ENCODE measurements at places on chromosomes 1 and 21.

GRCh38 chr1:38899560-38899959 is 18.2 kb upstream of the GJA9 start:
- no peak for DNase-seq

- no peak for DNase-seq
These were observed 28.5 kb downstream of the NIBAN1 start for GRCh38 chr1:184945678-184946412.

DNA sequence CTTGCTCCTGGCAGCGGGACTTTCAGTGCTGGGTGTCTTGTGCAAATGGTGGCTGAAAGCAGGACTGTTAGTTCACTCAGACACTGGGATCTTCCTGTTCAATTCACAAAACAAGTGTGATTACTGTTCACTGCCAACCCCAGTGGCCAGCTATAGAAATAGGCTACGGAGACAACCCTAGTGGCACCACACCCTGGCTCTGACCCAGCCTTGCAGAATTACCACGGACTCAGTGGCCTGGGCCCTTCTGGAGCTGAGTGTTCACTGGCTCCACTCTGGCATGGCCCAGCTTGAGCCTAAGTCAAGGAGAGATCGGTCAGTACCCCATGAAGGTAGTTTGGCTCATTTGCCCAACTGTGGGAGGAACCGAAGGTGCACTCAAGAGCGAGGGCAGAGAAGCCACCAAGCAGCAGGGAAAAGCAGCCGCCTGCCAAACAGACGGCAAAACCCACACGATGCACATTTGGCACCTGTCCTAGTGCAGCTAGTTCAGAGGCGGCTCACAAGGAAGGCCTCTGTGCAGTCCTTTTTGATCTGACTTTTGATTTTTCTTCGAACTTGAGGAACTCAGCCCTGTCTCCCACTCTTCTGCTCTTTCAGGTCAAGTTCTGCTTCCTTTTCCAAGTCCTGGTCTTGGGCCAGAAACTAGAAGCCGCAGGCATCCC is 5.9 kb downstream of the KIAA2013 start:
- no peak for DNase-seq

- DNase-seq: no peak
These were observed 136.2 kb upstream of the RUNX3 start for GRCh38 chr1:25066256-25066655.

GRCh38 chr1:242452573-242452972 is 71.9 kb downstream of the PLD5 start:
- DNase-seq: no peak

DNA sequence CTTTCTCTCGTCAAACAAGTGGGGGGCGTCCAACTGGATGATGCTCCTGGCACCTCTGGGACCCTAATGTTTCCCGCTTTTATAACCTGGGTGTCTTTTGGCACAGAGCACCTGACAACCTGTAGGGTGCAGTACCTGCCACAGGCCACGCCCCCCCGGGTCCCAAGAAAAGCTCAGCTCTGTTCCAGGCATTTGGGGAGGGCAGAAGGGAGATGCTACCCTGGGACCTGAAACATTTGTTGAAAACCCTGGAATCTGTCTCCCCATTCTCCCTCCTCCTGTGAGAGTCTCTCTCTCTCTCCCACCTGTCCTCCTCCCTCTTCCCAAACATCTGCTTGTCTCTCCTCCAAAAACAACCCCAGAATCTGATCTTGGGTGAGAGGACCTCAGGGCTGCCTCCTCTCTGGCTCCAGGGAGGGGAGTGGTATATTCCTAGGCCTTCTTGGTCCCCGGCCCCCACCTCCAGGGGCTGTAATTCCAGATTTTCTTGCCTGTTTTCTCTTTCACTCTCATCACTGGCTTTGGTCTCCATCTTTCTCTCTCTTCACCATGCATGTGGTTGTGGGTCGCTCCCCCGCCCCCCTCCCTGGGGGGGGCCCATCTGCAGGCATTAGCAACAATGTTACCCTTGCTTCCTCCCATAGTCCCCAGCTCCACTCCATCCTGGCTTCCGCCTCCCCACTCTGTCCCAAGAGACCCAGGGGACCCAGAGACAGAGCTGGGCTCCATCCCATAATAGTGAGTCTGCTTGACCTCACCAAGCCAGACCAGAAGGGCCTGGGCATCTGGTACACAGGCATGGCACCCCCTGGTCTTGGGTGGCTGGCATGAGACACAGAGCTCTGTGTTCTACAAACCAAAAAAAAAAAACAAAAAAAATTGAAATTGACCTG is 4.1 kb downstream of the AHDC1 start:
- no peak for DNase-seq

DNA sequence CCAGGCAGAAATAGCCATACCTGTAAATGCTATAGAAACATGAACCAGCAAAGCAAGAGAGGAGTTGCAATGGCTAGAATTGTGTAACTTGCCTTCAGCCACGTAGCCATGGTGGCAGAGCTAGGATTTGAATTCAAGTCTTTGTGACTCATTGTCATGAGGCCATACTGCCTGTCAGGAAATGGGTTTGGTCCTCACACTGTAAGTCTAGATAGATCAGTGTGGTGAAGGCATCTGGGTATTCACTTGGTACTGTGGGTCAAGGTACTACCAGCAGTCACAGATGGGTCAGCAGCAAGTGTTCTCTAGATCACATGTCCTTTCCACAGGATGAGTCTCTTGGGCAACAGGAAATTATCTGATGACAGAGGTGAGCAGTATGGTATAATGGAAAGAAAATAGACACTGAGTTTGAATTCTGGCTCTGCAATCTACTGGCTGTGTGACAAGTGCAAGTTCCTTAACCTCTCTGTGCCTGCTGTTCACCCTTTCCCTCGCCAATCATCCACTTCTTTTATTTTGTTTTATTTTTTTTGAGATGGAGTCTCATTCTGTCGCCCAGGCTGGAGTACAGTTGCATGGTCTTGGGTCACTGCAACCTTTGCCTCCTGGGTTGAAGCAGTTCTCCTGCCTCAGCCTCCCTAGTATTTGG is 36.9 kb downstream of the FGGY start:
- no peak for DNase-seq

- no peak for DNase-seq
These were observed 857 bp upstream of the AK5 start for GRCh38 chr1:77280962-77281361.

DNA sequence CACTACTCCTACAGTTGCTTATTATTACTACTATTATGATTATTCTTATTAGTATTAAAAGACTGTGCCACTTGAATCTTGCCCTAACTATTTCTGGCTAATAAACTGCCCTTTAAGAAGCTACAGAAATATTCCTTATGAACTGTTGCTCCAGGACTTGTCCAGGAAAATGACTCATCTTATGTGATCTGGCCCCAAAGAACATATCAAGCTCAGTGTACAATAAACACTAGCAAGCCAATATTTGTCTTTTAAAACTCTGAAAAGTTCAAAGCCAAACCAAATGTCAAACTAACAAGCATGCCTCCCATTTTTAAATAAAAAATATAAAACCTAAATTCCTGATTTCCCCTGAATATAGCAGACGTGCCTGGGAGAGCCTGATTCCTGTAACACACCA is 88.7 kb upstream of the SIM2 start:
- DNase-seq: no peak

DNA sequence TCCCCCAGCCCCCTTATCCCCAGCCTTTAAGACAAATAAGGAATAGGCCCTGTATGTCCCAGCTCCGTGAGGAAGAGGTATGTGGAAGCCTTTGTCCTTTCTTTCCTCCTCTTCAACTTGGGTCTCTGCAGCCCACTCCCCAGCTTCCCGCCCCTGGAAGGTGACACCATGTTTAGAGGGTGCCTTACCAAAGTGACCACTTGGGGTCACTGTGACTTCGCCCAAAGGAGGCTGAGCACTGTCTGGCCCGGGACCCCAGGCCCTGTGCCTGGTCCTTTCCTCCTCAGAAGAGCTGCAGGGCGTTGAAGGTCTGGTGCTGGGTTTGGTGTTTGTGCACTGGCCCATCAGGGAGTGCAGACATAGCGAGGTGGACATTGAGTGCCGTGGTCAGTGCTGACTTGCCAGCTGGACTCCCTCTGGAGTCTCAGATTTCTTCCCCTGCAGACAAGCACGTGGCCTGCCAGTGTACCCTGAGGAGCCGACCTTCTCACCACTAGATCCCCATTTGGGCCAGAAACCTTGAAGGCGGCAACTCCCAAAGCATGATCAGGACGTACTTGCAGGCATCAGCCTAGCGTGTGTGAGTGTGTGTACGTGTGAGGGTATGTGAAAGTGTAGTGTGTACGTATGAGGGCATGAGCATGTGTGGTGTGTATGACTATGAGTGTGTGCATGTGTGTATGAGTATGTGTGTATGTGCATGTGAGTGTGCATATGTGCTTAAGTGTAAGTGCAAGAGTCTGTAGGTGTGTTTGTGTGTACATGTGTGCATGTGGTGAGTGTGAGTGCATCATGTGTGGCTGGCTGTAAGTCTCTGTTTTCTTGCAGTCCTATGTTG is 181.4 kb upstream of the KIAA0040 start:
- DNase-seq: peak; percentile 20

GRCh38 chr1:154429118-154429517 is 24.0 kb downstream of the IL6R start:
- DNase-seq: no peak

DNA sequence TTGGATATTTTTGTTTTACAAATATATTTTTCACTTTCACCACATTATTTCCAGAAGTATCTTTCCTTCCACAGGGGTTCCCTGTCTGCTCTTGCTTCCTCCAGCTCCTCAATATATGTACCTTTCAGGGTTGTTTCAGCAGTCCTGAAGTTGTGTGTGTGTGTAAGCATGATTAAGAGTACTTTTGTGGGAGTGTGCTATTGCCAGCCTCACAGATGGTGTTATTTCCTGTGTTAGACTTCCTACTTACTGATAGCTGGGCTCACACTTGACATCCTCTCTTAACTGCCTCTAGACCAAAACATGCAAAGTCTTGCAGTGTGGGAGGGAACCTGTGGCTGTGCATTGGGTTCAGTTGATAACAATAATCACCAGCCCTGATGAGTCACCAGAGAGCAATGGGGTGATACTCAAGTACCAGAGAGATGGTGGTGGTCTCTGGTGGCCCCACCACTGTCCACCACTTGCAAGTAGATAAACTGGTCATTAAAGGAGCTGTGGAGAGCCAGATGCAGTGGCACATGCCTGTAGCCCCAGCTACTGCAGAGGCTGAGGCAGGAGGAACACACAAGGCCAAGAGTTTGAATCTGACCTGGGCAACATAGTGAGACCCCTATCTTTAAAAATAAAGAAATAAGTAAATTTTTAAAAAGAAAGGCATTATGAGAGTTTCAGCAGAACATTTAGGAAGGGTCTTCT is 126.7 kb downstream of the NR5A2 start:
- peak; percentile 94 for DNase-seq

GRCh38 chr1:210662291-210663050 is 333.8 kb downstream of the HHAT start:
- no peak for DNase-seq

- DNase-seq: no peak
These were observed 110.3 kb downstream of the PTPN14 start for GRCh38 chr1:214441119-214441518.

GRCh38 chr1:155831279-155831976 is 25.6 kb downstream of the GON4L start:
- DNase-seq: no peak

- DNase-seq: no peak
These were observed 19.1 kb downstream of the AGL start for GRCh38 chr1:99869304-99869703.

DNA sequence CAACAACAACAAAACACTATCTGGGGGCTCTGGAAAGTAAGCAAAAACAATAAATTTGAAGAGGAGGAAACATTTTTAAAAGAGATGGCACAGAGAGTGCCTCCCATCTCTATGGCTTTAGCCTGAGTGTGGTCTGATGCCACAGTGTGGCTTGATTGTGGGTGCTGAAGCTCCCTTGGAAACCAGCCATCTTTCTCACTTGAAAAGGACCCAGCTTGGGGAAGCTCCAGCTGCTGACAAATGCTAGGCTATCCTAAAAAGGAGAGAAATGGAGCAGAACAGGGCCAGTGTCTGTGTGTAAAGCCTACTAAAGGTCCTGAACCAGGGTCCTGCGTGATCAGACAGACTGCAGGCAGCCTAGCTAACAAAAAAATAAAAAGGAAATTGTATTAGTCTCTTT is 642.0 kb upstream of the PTBP2 start:
- DNase-seq: no peak

- no peak for DNase-seq
These were observed 9.3 kb downstream of the MIER1 start for GRCh38 chr1:66933887-66934700.

DNA sequence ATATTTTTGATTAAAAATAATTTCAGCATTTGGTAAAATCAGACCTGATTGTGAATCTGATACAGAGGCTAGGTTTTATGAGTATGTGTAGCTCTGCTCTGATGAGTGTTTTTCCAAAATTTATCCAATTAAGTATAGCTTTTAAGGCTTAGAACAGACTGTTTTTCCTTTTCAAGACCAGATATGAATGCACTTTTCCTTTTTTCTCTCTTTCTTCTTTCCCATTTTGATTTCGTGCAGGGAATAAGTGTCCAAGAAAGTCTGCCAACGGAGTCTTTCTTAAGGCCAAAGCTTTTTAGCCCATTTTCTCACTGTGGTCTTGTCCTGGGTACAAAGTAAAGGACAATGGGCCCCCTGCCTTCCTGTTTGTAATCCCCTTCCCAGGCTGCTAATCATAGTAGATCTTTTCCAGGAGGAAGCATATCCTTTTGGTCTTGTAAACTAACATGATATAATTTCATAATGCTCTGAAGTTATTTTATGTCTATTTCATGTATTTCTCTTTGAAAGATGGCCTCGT is 2.9 kb downstream of the KIF1B start:
- no peak for DNase-seq

- no peak for DNase-seq
These were observed 9.8 kb upstream of the CAMTA1 start for GRCh38 chr1:6775261-6776043.

- no peak for DNase-seq
These were observed 163.4 kb downstream of the CYYR1 start for GRCh38 chr21:26409735-26410134.

DNA sequence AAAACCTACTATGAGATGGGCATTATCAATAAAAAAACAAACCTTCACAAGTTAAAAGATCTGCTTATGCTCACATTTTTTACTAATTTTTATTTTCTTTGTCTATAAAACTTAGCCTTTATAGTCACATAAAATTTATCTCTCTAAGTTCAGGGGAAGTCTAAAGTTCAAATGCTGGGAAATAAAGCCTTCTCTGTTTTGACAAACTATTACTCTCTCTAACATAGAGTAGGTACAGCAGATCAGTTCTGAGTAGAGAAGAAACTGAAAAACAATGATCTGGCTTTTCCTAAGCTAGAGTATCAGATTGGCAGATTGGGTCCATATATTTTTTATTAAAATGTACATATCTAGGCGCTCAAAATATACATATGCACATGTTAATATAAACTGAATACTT is 31.2 kb downstream of the C1orf141 start:
- no peak for DNase-seq

GRCh38 chr1:45488666-45489377 is 2.1 kb downstream of the TESK2 start:
- DNase-seq: no peak

GRCh38 chr21:44583800-44584147 is 3.4 kb upstream of the KRTAP10-5 start:
- DNase-seq: no peak

- DNase-seq: no peak
These were observed 20.4 kb upstream of the AK2 start for GRCh38 chr1:33057095-33057494.
